Central memory CD8-positive, alpha-beta T cell (primary cell): ENCODE measurements at places on chromosomes 4 and X.

DNA sequence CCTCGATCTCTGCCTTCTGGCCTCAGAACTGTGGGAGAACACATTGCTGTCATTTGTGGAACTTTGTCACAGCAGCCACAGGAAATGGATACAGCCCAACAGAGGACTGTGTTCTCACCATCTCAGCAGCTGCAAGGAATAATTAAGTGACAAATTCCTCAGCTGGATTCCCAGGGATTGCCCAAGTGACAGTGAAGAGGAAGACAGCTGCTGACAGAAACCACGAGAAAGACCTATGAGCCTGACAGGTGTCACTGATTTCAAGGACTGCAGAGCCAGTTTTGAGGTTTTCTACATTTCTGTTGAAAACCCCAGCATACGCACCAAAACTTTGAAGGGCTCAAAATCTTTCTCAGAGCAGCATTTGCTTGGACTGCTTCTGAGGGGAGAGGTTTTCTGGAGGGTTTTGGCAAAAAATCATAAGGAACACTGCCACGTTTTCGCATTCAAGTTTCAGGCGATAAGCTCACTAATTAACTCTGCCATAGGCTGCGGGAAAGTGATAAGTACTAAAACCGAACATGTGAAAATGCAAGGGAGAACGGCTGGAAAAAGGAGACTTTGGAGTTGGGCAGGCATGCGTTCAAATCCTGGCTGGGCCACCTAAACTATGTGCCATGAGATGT is 88.8 kb downstream of the DRD5 start:
- H3K4me3 ChIP-seq = no peak overlapping the region
- no peaks in the 10 kb centered on the region for H3K4me1 ChIP-seq
- DNase-seq = no peak
- H3K36me3 ChIP-seq = no peaks in the 10 kb centered on the region
- H3K27ac ChIP-seq = no peak overlapping the region
- peaks cover 9% of the 10 kb centered on the region for H3K27me3 ChIP-seq

DNA sequence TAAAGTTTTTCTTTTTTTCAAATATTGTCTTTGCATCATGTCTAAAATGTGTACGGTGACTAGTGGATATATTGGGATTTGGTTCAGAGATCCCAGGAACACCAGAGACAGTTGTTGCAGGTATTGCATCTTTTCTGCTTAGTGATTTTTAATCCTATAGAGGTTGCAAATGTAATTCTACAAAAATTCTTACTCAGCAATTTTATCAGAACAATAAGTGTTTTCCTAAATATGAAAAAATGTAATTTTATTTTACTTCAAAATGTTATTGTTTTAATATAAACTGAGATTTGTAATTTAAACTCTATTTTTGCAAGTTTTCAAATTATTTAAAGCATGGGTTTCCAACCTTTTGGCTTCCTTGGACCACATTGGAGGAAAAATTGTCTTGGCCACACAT is 8.2 kb downstream of the ZNF718 start:
- peaks cover 5% of the 10 kb centered on the region for H3K4me1 ChIP-seq
- DNase-seq = no peak
- peaks cover 21% of the 10 kb centered on the region for H3K36me3 ChIP-seq

- H3K27me3 ChIP-seq = peaks cover 39% of the 10 kb centered on the region
- peaks cover 15% of the 10 kb centered on the region for H3K36me3 ChIP-seq
- H3K4me1 ChIP-seq = peaks cover 16% of the 10 kb centered on the region
- no peak overlapping the region for H3K4me3 ChIP-seq
- H3K27ac ChIP-seq = no peak overlapping the region
These were observed 24.3 kb downstream of the LEF1 start for GRCh38 chr4:108144451-108144850.

DNA sequence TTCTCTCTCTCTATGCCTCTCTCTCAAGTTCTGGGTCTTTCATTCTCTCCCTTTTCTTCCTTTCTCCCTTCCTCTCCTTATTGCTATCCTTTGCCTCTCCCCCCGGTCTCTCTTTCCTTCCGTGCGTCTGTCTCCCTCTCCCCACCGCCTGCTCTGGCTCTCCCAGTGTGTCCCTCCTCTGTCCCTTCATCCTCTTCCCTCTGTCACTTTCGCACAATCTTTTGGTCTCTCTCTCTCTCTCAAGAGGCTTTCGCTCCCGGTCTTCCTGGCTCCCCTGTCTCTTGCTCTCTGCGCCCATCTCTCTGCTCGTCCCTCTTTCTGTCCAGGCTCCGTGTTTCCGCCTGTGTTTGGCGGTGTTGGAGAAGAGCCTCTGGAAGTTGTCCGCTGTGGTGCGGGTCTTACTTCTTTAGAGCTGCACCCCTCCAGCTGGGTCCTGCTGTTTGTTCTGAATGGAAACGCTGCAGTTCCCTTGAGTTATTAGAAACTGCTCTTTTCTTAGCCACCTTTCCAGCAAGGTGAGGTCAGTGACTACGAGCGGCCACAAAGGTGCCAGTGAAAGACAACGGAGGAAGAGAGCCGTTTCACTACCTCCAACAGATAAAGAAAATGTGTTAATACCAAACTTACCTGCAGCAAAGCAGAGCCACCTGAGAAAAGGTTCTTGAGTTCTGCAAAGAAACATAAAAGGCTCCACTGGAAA is 1.1 kb downstream of the BMPR1B start:
- H3K4me3 ChIP-seq = peak overlapping the region; percentile 34
- DNase-seq = no peak
- H3K27ac ChIP-seq = no peak overlapping the region
- H3K4me1 ChIP-seq = peaks cover 7% of the 10 kb centered on the region
- H3K36me3 ChIP-seq = no peaks in the 10 kb centered on the region

DNA sequence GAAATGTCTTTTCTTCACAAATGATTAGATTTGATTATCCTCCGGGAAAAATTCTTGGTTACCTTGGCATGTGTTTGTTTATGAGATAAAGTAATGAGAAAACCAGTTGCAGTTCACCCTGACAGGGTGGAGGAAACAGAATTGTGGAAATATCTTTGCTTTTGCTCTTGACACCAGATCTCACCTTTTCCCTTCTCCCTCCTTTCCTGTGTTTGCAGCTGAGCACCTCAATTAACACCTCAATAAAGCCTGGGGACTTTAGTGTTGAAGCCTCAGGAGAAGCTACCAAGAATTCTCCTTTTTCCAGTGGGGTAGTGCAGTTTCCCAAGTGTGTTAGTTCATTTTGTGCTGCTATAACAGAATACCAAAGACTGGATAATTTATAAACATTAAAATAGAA is 350.8 kb upstream of the IGFBP7 start:
- H3K4me1 ChIP-seq = no peaks in the 10 kb centered on the region
- no peak overlapping the region for H3K27ac ChIP-seq
- no peak for DNase-seq
- no peaks in the 10 kb centered on the region for H3K27me3 ChIP-seq
- H3K4me3 ChIP-seq = no peak overlapping the region

DNA sequence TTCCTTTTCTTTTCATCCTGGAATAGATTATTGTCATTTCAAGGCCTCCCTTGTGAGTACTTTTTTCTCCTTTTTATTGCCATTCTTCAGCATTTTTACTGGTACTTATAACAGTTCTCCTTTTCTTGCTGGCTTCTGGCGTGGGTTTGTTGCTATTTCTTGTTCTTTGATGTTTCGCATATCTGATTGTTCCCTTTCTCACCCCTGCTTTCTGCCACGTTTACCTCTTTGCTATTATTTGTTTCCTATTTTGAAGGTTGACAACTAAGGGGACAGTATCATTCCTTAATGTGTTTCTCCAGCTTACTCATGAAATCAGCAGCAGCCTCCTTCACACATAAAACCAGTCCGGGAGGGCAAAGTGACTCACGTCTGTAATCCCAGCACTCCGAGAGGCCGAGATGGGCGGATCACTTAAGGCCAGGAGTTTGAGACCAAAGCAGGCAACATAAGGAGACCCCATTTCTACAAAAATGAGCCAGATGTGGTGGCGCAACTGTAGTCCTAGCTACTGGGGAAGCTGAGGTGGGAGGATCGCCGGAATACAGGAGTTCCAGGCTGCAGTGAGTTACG is 72.6 kb downstream of the DMD start:
- H3K4me1 ChIP-seq = no peaks in the 10 kb centered on the region
- no peak overlapping the region for H3K4me3 ChIP-seq
- DNase-seq = no peak
- no peaks in the 10 kb centered on the region for H3K36me3 ChIP-seq
- H3K27ac ChIP-seq = no peak overlapping the region

- no peak overlapping the region for H3K27ac ChIP-seq
- no peak for DNase-seq
- H3K27me3 ChIP-seq = no peaks in the 10 kb centered on the region
- no peak overlapping the region for H3K4me3 ChIP-seq
These were observed 33.7 kb downstream of the AMMECR1 start for GRCh38 chrX:110284159-110284558.

- no peaks in the 10 kb centered on the region for H3K4me1 ChIP-seq
- H3K4me3 ChIP-seq = no peak within 1 kb of the TSS
- no peaks in the 10 kb centered on the region for H3K36me3 ChIP-seq
- H3K27ac ChIP-seq = no peak within 1 kb of the TSS
- H3K27me3 ChIP-seq = peaks cover 18% of the 10 kb centered on the region
- no peak for DNase-seq
These were observed at the start of gene STARD8 for GRCh38 chrX:68647156-68647957. Gene STARD8 (plus strand): TSS chrX:68647666. CDS start chrX:68647883, 217 bp downstream.

DNA sequence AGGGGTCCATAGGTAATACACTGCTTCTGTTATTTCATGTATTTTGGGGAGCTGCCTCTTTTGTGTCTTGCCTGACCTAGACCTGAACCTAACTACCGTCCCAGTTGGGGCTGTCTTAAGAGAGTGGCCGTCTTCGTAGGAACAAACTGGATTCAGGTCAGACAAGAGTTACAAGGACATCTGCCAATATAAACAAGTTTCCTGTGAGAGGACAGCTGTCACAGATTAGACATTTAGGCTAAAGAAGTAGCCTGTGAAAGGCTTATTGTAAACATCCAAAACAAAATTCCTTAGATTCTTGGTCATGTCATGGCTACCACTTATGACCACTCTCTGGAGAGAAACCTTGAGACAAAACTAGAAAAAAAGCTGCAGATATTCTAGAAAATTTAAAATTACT is 797.6 kb upstream of the AADAT start:
- H3K27me3 ChIP-seq = no peaks in the 10 kb centered on the region
- no peak overlapping the region for H3K27ac ChIP-seq
- no peaks in the 10 kb centered on the region for H3K4me1 ChIP-seq
- DNase-seq = no peak
- H3K4me3 ChIP-seq = no peak overlapping the region
- no peaks in the 10 kb centered on the region for H3K36me3 ChIP-seq

GRCh38 chr4:141356321-141356962 is 135.7 kb downstream of the ZNF330 start:
- no peaks in the 10 kb centered on the region for H3K36me3 ChIP-seq
- no peak overlapping the region for H3K4me3 ChIP-seq
- no peak overlapping the region for H3K27ac ChIP-seq
- no peak for DNase-seq
- no peaks in the 10 kb centered on the region for H3K4me1 ChIP-seq
- H3K27me3 ChIP-seq = peaks cover 10% of the 10 kb centered on the region

DNA sequence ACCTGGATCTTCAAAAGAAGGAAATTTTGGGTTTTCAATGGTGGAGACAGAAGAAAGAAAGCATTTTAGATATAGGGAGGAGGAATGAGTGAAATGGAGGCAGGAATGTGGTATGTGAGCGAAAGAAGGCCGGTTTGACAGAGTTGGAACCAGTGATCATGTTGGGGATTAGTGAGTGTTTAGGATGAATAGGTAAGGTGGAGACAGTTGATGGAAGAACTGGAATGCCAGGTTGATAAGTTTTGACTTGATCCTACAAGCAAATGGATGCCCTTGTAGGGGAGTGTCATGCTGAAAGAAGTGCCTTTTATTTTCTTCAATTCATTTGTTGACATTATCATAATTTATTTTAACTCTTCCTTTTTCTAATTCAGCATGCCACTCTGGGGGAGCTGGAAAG is 207.8 kb upstream of the AMOT start:
- H3K4me3 ChIP-seq = no peak overlapping the region
- no peak for DNase-seq
- H3K4me1 ChIP-seq = no peaks in the 10 kb centered on the region
- no peaks in the 10 kb centered on the region for H3K27me3 ChIP-seq
- no peak overlapping the region for H3K27ac ChIP-seq

DNA sequence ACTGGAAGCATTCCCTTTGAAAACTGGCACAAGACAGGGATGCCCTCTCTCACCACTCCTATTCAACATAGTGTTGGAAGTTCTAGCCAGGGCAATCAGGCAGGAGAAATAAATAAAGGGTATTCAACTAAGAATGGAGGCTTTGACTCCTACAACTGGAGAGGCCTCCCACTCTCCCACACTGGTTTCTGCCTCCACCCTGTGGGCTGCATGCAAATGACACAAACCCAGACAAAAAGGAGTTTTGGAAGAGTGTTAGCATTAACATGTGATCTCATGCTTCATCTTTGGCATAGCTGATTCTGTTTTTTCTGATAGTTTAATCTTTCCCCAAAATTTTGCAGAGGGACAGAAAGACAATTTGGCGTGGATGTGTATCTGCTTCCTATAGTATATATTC is 80.8 kb upstream of the IQCM start:
- no peak for DNase-seq
- no peaks in the 10 kb centered on the region for H3K36me3 ChIP-seq
- H3K27me3 ChIP-seq = no peaks in the 10 kb centered on the region
- H3K4me1 ChIP-seq = no peaks in the 10 kb centered on the region
- H3K4me3 ChIP-seq = no peak overlapping the region

GRCh38 chr4:143455211-143455610 is 58.3 kb upstream of the SMARCA5 start:
- no peaks in the 10 kb centered on the region for H3K4me1 ChIP-seq
- H3K36me3 ChIP-seq = no peaks in the 10 kb centered on the region
- no peak for DNase-seq
- H3K27ac ChIP-seq = no peak overlapping the region
- H3K27me3 ChIP-seq = peaks cover 33% of the 10 kb centered on the region

DNA sequence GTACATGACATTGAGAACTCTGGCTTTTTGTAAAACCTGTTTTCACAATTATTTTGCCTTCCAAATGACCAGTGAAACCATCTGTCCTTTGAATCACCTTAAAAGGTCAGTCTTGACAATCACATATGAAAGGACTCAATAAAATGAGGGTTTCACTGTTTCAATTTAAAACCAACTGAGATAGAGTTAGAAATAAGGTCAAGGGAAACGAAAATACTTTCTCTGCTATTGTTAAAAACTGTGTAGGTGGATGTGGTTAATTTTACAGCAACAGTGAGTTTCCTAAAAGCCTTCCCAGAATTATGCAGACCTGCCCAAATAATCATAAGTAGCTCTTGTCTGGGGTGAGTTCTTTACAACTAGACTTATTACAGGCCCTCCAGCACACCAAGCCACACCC is 839.9 kb downstream of the RAB28 start:
- no peak for DNase-seq
- no peak overlapping the region for H3K4me3 ChIP-seq
- H3K4me1 ChIP-seq = no peaks in the 10 kb centered on the region
- no peak overlapping the region for H3K27ac ChIP-seq
- H3K27me3 ChIP-seq = no peaks in the 10 kb centered on the region

DNA sequence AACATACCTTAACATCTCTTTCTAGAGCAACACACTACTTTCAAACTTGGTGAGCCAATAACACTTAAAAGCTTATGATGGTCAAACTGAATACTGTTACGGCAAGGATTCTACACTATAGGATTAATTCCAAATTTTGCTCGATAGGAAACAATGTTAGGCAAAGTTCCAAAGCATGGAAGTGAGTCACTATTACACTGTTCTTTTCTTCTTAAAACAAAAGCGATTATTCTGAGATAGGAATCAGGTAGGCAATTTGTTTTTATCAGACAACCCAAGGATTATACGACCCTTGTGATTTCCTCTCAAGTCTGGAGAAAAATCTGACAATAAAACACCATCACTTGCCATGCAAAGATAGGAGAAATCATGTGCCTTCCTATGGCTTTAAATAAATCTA is 81.5 kb downstream of the HUWE1 start:
- no peak for DNase-seq
- H3K4me3 ChIP-seq = no peak overlapping the region
- no peaks in the 10 kb centered on the region for H3K27me3 ChIP-seq
- no peaks in the 10 kb centered on the region for H3K4me1 ChIP-seq
- peaks cover 52% of the 10 kb centered on the region for H3K36me3 ChIP-seq
